ENCODE measurements at places on chromosomes 2 and 18. TPM values are rescaled to one million over a fixed set of nuclear protein-coding genes. Genes with fewer than 3 reads are reported as not detected.

The PROKR1 gene
- not detected for total RNA-seq

The FAM124B gene
- total RNA-seq = not detected

The SRD5A2 gene
- 0.06 TPM for total RNA-seq

The ONECUT2 gene
- total RNA-seq = 0.37 TPM

The OTX1 gene
- total RNA-seq = 3.8 TPM

Measured in A549 treated with Hydrocortisone at 1 μM for 4 hours (cell line).